ENCODE measurements at places on chromosomes 5 and 9. TPM values are rescaled to one million over a fixed set of nuclear protein-coding genes. Genes with fewer than 3 reads are reported as not detected.

The KCNV2 gene
- not detected for total RNA-seq

The FOXI1 gene
- not detected for total RNA-seq

The SLC6A7 gene
- not detected for total RNA-seq

The IFNK gene
- not detected for total RNA-seq

The DIPK1B gene
- 0.22 TPM for total RNA-seq
